ENCODE measurements at places on chromosomes 1 and 21. TPM values are rescaled to one million over a fixed set of nuclear protein-coding genes. Genes with fewer than 3 reads are reported as not detected.

The MTARC1 gene
- 47.2 TPM for total RNA-seq

The SEMA4A gene
- 2.1 TPM for total RNA-seq

DNA sequence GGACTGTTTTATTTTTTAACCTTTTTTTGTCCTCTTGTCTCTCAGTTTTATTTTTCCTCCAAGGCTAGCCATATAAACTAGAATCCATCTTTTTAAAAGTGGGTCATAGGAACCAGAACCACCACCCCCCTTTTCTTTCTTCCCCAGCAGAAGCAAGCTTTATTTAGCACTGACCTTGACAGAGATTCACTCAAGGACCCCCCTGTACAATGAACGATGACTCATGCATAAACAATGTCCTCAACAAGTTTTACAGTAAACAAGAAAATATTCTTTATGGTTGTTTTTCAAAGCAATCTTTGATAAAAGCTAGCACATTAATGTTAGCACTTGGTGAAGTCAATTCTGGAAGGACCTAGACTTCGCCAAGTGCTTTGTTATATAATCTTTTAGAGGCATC is 14.1 kb downstream of the PKN2 start:
- DNase-seq = no peak

DNA sequence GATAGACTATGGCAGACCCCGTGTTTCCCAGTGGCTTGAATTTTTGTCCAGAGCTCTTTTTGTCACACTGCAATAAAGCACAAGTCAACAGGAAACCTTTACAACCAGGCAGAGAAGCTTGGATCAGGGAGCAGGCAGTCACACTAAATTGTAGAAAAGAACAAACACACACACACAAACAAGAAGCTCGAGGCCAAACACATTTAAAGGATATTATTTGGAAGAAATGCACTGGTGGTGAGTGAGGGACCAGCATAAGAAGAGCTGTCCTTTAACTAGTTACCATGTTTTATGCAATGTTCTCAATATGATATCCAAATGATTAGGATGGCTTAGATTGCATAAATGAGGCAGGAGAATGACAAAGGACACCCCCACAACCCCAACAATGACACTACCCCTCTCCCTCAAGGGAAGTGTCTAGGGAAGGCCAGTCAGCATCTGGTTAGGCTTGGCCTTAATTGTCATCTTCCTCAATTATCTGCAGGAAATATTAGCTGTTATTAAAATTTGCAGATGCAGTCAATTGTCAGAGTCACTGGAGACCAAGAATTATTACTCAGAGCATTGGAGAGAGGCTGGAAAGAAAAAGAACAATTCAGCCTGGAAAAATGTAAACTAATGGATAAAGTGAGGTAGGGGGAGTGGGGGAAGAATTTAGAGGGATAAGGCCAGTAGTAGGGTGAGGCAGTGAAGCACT is 35.3 kb downstream of the DDR2 start:
- DNase-seq = no peak

The RNU1-1 gene
- 2,195 TPM for total RNA-seq

The VASH2 gene
- total RNA-seq = 0.41 TPM

DNA sequence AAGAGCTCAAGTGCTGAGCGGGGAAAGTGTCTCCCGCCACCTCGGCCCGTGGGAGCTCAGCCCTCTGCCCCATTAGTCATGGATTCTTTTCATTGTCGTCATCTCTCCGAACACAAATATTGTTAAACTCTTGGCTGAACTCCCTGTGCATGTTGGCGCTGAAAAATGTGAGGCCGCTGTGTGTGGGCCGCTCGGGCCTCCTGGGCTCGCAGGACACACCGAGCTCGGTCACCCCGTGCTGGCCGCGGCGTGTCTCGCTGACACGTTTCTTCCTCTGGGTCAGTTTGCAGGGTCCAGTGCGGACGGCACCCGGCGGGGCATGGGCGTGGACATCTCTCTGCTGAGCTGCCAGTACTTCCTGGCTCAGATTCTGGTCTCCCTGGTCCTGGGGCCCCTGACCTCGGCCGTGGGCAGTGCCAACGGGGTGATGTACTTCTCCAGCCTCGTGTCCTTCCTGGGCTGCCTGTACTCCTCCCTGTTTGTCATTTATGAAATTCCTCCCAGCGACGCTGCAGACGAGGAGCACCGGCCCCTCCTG is 25.6 kb downstream of the SLC45A1 start:
- peak; percentile 58 for DNase-seq

The SLC5A9 gene
- 0.73 TPM for total RNA-seq

The DDR2 gene
- total RNA-seq = 203 TPM

DNA sequence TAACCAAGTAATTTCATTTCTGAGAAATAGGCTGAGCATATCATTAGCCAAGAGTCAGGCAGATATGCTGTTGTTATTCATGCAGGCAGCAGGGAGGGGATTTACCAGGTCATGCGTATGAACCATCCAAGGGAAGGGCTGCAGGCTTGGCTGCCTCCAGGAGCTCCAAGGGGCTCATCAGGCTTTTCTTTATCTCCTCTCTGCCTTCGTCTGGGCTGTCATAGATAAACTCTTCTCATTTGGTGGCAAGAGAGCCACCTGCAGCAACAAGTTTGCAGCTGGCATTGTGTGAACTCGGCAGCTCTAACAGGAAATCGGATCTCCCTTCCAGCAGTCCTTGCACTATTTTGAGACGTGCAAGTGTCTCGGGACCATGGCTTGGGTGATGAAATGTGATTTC is 7.5 kb downstream of the CCDC27 start:
- no peak for DNase-seq

DNA sequence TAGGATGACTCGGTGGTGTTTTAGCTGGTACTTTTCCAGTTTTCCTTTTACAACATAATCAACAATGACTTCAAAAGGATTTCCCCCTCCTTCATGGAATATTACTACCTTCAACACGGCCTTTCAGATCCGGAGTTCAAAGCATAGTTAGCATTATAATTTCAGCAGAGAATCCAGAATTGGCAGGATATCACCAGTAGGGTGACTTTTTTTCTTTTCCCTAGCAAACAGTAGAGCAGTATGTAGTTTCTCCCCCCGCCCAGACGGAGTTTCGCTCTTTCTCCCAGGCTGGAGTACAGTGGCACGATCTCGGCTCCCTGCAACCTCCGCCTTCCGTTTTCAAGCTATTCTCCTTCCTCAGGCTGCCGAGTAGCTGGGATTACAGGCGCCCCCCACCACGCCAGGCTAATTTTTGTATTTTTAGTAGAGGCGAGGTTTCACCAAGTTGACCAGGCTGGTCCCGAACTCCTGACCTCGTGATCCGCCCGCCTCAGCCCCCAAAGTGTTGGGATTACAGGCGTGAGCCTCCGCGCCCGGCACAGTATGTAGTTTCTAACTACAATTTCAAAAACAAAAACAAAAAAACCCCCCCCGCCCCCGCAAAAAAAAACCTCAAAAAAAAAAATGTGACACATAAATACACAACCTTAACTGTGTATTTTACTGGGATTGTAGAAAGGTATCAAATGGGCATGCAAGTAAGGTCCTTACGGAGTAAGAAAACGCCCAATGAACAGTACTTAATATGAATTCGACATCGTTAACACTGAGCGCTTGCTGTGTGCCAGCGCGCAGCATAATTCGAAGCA is 1.5 kb upstream of the COX20 start:
- DNase-seq = peak; percentile 76

The RGS16 gene
- 1.3 TPM for total RNA-seq

GRCh38 chr1:182107209-182107608 is 45.7 kb upstream of the ZNF648 start:
- no peak for DNase-seq

DNA sequence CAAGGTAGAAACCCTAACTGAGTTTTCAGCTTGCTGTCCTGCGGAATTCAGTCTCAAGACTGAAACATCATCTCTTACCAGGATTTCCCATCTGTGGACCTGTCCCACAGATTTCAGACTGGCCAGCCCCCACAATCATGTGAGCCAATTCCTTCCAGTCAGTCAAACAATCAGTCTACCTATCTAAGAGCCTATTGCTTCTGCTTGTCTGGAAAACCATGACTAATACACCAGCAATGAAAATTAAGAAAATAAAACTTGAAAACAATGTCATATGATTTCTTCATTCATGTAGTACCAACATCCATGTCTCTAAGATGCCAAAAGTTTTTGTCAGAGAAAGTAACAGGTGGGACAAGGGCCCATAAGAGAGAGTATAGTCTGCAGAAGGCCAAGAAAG is 57.6 kb upstream of the CRB1 start:
- DNase-seq = no peak

DNA sequence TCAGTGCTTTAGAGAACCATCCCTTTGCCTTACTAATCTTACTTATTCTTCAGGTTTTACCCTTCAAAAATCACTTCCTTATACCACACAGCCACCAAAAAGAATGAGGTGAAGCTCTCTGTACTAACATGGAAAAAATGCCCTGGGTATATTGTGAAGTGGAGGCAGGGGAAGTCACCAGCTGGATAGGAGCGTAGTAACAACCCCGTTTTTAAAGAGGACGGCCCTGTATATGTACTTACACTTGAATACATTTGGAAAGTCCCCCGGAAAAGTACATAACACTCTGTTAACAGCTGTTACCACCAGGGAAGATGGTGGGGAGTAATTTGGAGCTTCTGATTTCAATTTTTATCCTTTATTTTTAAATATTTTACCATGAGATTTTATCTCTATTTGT is 28.2 kb upstream of the KHDRBS1 start:
- no peak for DNase-seq
